Neural crest cell (in vitro differentiated cells): ENCODE measurements at places on chromosomes 7 and 10. TPM values are rescaled to one million over a fixed set of nuclear protein-coding genes. Genes with fewer than 3 reads are reported as not detected.

DGKI gene
- total RNA-seq = 2.2 and 3.3 TPM in 2 replicates

SUN3 gene
- not detected in 2 replicates for total RNA-seq

OR2A42 gene
- total RNA-seq = 0.14 TPM in 1 of 2 replicates, not detected in the other

C10orf62 gene
- not detected in 2 replicates for total RNA-seq

EBF3 gene
- 11.2 and 11.6 TPM in 2 replicates for total RNA-seq

SFRP5 gene
- total RNA-seq = not detected in 2 replicates

TRIM50 gene
- not detected in 2 replicates for total RNA-seq

CYP3A4 gene
- not detected in 2 replicates for total RNA-seq

DIP2C gene
- total RNA-seq = 21.7 and 22.7 TPM in 2 replicates

EGR2 gene
- total RNA-seq = 14.2 and 14.4 TPM in 2 replicates

SLC16A12 gene
- not detected in 2 replicates for total RNA-seq

RBM20 gene
- total RNA-seq = 0.58 and 0.61 TPM in 2 replicates

ACTL6B gene
- total RNA-seq = 2.4 and 3.1 TPM in 2 replicates

GIMAP1 gene
- not detected in 2 replicates for total RNA-seq

MKX gene
- 0.30 TPM in 1 of 2 replicates, not detected in the other for total RNA-seq

C7orf33 gene
- not detected in 2 replicates for total RNA-seq

MYOF gene
- total RNA-seq = 3.9 and 4.0 TPM in 2 replicates

PDIA4 gene
- 151 and 154 TPM in 2 replicates for total RNA-seq

FKBP6 gene
- not detected in 2 replicates for total RNA-seq

TDRD1 gene
- not detected in 2 replicates for total RNA-seq

TAF6 gene
- total RNA-seq = 82.0 and 88.9 TPM in 2 replicates

IFIT1 gene
- 2.2 and 2.4 TPM in 2 replicates for total RNA-seq

TBL2 gene
- total RNA-seq = 42.8 and 45.6 TPM in 2 replicates

VIPR2 gene
- total RNA-seq = 0.09 and 0.16 TPM in 2 replicates

SLC13A1 gene
- not detected in 2 replicates for total RNA-seq

EFCAB10 gene
- 0.27 and 0.70 TPM in 2 replicates for total RNA-seq

RASA4 gene
- 13.6 and 18.9 TPM in 2 replicates for total RNA-seq

BAIAP2L1 gene
- 1.5 and 2.1 TPM in 2 replicates for total RNA-seq

CD36 gene
- 0.23 and 0.40 TPM in 2 replicates for total RNA-seq
